ENCODE measurements at places on chromosomes 2 and 18. TPM values are rescaled to one million over a fixed set of nuclear protein-coding genes. Genes with fewer than 3 reads are reported as not detected.

- DNase-seq: no peak
These were observed 38.9 kb upstream of the LPIN2 start for GRCh38 chr18:3051718-3052410.

The SPP2 gene
- total RNA-seq: not detected

The RTP5 gene
- not detected for total RNA-seq

GRCh38 chr18:54888933-54889332 lies 60.7 kb downstream of the RAB27B start:
- DNase-seq: no peak

DNA sequence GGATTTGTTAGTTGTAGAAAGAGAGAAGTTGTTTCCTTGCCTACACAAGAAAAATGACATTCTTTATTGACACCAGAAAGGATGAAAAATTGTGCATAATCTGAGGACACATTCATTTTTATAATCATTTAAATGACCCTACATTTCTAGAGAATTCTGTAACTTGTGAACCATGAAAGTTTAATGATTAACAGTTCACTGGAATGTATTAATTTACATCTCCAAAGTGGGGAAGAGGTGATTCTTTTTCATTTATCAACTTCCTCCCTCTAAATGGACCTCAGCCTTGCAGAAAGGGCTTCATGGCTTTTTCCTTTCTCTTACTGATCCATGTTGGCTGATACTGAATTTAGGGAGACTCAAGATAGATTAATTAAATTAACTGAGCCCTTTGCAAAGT lies 565.2 kb upstream of the LINC00305 start:
- no peak for DNase-seq

DNA sequence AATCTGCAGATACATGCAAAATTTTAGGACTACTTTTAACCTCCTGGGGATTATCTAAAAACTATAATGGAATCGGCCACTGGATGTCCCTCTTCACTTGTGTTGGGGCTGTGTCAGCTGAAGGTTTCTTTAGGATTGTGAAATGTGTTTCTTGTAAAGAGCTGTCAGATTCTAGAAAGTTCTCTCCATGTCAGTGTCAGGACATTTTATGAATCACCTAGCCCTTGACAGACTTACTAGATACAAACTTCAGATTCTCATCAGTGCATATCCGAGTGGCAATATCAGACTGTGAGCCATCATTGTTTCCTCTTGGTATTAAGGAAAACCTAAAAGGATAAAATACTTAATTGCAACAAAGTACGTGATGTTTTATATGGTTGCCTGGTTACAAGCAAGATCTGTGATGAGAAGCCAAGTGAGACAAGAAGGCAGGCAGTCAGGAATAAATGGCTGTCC lies 107.3 kb downstream of the CPS1 start:
- DNase-seq: no peak

DNA sequence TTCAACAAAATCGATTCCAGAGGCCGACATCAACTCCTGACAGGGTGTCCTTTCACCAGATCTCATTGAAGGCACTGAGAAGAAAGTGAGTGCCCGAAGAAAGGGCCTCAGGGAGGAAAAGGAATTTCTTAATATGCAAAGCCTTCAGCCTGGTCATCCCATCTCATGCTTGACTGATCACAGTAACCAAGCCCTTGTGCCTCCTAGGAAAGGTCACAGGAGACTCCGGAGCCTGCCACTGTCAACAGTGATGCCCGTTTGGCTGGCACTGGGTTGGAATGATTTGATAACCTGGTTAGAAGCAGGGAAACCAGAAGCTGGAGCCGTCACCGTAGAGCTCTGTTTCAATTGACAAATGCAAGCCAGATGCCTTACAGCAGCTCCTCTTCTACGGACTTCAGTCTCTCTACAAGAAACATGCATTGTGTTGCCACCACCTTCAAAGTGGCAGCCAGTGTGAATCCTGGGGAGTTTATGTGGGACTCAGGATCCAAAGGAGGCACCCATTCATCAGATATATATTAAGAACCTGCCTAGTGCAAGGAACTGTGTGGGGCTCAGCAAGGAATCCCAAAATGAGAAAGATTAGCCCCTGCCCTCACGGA lies 24.6 kb downstream of the COX7A2L start:
- DNase-seq: no peak

The CPS1 gene
- total RNA-seq: 4.9 TPM

DNA sequence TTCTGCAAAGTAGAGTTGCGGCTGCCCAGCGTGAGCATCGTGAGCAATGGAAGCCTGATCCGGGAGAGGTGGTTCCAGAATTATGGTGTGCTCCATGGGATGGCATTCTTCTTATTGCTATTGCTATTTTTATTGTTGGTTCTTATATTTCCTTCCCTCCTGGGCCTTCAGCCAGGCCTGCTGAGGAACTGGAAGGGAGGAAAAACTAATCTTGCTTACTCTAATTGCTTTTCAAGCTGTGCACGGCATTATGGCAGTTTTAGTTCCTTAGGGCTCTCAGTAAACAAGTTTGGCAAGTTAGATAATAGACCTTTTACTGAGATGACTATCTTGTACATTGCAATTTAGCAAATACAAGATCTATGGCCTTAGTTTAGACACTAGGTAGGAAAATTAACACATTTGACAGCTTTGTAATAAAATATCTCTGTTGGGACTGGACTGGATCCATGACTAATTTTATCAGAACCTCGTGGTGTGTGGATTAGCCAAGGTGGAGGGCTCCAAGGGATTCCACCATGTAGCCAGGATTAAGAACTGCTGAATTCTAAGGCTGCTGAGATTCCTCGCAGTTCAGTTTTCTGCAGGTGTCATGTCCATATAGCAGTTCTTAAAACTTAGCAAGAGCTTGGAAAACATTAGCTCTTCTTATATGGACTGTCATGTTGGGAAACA lies 6.0 kb downstream of the RSAD2 start:
- DNase-seq: no peak

The AQP12A gene
- total RNA-seq: not detected

The BIN1 gene
- total RNA-seq: 65.5 TPM

The SLC4A5 gene
- 5.9 TPM for total RNA-seq

DNA sequence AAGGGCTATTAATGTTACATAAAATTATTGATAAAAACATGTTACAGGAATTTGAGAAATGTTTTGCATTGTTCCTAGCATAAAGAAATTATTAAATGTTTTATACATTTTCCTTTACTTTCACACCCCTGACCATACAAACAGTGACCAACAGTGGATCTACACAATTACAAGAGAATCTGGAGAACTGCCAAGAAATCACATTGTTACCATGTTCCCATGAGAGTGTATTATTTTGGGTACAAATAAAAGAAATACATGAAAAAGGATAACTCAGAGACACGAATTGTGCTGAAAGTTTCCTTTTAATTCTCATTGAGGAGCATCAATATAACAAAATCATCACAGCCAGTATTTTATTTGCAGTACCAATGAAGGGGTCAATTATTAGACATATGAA lies 150.1 kb downstream of the WDPCP start:
- DNase-seq: no peak

The FOSL2 gene
- total RNA-seq: 42.5 TPM

GRCh38 chr2:216142540-216142939 lies 33.4 kb downstream of the XRCC5 start:
- DNase-seq: no peak

The PCGF1 gene
- total RNA-seq: 24.4 TPM

The TBR1 gene
- total RNA-seq: not detected

- DNase-seq: no peak
These were observed 178.8 kb upstream of the RAB6C start for GRCh38 chr2:129800686-129801085.

- DNase-seq: no peak
These were observed 191.2 kb upstream of the LRRTM4 start for GRCh38 chr2:77713412-77713811.

- no peak for DNase-seq
These were observed 84.0 kb downstream of the DPP4 start for GRCh38 chr2:161990036-161990435.

DNA sequence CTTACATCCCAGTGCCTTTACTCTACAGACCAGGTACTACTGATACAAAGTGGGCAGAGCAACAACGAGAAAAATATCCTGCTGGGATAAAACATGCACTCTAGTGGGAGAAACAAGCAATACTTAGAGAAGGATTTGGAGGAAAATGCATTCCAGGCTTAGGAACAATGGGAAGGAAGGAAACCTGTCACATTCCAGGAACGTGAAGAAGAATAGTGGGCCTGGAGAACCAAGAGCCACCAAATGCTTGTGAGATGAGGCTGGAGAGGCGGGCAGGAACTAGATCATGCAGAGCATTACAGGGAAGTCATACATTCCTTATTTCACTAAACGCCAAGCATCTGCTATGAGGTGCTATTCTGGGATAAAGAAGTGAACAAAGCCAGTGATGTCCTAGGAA lies 342.3 kb downstream of the DCC start:
- DNase-seq: no peak

The EMX1 gene
- total RNA-seq: 0.71 TPM

DNA sequence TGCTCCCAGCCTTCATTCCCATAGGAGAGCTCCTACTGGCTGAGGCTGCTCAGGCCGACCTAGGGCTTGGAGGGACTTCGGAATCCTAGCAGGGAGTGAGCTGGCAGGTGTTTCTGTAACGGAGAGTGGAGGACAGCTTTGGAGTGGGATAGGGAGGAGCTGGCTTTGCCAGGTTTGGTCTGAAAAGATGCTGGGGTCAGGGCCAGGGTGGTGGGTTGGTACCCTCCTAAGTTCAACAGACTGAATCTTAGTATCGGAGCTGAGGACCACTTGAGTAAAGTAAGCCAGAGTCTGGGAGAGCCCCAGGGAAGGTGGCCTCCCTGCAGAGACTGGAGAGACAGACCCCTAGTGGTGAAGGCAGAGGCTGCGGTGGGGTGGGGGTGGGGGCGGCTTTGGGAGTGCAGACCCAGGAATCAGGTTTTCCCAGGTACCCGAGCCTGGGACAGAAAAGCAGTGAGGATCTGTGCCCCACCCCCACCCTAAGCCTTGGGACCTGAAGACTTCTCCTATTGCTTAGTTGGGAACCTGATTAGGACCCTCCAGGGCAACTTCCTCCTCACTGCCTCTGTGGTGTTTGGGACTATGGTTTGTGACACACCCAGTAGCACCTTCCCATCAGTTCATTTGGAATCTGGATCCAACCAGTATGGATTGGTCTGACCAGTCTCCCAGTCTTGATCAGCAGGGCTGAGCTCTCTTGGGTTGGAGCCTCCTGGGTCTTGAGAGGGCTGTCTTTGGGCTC lies 3.0 kb downstream of the CNNM4 start:
- no peak for DNase-seq

The TSPYL6 gene
- not detected for total RNA-seq

DNA sequence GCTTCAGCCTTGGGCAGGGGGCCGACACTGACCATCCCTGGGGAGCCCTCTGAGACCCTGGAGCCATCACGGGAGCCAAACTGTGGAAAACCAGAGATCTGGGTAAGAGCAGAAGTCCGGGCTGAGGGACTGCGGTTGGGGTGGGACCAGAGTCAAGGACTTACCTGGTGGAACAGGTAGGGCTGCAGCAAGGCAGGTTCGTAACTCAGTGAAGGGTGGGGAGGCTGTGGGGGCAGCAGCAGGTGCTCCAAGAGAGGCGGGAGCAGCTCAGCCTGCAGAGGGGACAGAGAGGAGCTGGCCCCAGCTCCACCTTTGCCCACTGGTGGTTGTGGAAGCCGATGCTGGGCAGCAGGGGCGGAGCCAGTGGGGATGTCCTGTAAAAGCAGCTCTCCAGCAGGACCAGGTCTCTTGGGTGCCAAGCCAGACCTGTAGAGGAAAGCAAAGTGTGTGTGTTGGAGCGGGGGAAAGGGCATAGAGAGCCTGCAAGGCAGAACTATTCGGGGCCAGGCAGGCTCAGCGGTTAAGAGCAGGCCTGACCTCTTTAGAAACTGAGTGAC lies 6.7 kb downstream of the PTPRN start:
- DNase-seq: no peak

DNA sequence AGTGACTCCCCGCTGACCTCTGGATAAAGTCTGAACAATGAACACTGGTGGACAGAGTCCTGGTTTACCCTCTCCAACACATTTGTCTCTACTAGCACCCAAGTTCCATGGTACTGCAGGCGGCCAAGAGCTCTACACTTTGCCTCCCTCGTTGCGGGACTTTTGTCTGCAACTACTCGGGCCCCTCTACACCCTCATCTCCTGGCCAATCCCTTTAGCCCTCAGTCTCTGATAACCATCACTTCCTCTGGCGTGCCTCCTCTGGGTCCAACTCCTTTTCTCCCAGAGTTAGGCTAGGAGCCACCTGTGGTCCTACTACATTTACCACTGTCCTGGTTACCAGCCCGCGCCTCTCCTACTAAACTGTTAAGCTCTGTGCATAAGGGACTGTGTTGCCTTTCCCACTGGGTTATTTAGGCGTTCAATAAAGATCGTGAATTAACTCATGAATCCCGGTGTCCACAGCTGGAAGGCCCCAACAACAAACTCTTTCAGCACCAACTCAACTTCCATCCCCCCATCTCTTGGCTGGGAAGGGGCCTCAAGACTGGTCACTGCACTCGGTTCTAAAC lies 757 bp downstream of the HDHD2 start:
- DNase-seq: no peak

DNA sequence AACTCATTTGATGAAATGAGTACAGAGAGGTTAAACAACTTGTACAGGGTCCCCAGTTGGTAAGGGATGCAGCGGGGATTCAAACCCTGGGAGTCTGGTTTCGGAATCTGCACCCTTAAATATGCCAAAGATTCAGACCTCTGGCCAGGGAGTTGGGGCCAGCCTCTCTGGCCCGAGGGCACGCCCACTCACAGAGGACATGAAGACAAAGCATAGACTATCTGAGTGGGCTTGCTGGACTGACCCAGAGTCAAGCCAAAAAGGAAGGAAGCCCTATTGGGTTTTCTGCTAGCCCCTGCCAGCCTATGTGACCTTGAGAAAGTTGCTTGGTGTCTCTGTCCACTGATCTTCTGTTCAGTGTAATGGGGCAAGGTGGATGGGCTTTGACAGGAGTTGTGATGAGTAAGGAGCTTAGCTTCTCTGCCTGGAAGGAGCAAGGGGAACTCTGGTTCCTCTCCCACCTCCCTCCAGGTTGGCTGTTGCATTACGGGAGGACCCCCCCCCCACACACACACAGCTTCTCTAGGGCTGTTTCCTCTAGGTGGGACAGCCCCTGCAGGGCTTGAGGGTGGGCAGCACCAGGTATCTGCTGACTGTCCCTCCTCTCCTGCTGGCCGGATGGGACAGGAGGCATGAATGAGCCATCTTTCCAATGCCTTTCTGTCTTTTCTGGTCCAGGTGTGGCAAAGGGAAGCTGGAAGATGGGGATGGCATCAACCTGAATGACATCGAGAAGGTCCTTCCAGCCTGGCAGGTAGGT lies 131.3 kb downstream of the CTIF start:
- no peak for DNase-seq

Data from progenitor cell of endocrine pancreas (in vitro differentiated cells).